ENCODE measurements at places on chromosomes 5 and 9.

DNA sequence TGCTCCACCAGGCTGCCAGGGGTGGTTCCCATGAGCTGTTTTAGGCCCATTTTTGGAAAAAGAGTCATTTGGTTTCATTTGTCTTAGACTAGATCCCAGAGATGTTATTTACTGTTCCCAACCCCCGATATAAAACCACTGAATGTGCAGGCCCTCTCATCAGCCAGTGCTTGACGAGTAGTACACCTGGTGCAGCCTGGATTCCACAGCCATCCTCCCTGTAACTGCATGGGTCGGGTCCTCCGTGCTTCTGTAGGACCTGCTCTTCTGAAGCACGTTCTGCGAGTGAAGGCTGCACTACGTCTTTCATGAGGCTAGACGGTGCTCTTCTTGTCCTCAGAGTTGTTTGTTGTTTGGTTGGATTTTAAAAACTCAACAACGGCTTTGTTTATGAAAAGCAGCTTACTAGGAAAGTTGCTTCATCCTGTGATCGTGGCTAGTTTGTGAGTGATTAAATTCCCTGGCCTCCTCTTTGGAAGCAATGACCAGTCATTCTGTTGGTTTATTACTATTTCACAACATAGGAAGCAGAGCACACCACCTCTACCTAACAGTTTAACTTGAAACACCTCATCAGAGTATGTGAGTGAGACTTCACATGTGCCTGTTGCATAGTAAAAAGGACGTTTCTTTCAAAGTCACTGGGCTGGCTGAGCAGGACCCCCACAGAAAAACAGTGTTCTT, 135.2 kb downstream of the AOPEP start:
- no peak for DNase-seq

DNA sequence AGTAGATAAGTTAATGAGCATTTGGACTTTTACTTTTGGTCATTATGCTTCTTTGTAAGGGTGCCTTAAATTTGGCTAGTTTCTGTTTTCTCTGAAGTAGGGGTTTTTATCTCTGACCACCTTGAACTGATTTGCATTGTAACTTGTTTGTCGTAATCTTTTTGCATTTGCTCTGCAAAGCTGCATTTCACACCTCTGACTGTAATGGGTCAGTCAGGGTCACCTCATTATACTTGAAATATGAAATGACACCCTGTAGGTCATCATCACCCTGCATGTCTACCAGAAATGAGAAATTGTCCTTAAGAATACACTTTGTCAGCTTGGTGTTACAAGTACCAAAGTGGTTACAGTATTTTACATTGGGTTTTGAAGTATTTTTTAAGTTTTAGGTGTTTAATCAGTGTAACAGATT, 74.0 kb downstream of the KCNN2 start:
- no peak for DNase-seq

DNA sequence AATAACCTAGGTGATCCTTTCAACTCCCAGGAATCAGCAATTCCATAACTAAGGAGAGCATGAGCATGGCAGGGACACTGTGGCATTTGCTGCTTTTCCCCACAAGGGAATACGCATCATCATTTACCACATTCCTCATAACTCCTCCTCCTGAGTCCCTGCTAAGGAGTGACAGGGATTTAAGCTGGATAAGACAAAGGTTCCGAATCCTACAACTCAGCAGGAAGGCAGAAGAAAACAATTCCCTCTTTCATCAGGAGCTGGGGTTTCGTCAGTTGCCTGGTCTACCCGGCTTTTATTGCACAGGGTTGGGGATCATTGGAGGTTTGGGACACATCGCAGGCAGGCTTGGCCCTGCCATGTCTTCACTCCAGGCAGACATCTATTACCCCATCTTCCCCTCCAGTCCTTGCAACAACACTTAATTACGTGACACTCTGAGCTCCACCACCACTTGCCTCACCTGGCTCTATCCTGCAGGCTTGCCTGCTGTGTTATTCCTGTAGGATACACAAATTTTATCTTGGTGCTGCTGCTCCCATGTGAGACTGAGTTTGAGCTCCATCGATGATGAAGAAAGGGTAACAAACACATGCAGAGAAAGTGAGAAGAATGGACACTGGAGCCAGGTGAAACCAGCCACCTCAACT, 563.0 kb upstream of the KLF4 start:
- DNase-seq = no peak

GRCh38 chr9:9846557-9846956, 766.2 kb downstream of the PTPRD start:
- DNase-seq = no peak

DNA sequence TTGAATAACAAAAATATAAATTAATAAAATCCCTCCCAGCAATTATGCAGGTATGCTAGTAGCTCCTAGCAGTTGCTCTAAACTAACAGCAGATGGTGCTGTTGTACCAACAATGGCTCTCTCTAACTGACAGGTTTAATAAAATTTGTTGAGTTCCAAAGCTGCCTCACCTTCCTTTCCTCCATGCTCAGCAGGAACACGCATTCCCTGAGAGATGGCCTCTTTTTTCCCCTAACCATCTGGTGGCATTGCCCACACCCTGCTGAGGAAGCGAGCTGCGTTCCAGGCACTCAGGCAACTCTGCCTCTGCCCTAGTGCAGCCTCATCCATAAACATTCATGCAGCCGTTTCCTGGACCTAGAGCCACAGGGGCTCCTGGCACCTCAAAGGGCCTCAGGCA, 106.2 kb downstream of the KLHL3 start:
- peak; percentile 13 for DNase-seq

GRCh38 chr5:31106278-31106677, 87.2 kb upstream of the CDH6 start:
- DNase-seq = no peak

DNA sequence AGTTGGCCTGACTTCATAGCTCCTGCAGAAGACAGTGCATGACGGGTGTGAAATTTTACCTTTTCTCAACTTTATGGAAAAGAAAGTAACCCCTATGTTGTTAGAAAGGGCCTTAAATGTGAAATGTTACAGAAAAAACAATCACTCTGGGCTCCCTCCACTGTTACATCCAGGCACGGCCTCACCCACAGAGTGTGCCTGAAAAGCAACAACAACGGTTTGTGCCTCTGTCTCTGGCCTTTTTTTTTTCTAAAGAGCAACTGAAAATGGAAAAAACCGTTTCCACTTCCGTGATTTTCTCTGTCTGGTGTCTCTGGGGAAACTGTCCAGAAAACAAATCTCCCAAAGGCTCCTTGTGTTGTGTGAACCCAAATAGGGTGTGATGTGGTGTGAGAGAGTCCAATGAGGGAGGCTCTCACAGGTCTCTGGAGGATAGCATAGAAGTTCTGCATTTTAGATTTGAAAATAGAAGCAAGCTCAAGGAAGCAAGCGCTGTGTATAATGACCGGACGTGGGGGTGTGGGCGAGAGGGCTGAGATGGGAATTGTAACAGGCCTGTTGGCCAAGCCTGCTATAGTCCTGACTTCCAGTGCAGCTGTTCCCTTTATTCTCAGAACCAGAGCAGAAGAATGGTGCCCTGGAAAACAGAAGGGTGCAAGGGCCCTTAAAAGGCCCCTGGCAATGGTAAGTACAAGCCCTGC, 221.8 kb upstream of the TUT7 start:
- DNase-seq = no peak

DNA sequence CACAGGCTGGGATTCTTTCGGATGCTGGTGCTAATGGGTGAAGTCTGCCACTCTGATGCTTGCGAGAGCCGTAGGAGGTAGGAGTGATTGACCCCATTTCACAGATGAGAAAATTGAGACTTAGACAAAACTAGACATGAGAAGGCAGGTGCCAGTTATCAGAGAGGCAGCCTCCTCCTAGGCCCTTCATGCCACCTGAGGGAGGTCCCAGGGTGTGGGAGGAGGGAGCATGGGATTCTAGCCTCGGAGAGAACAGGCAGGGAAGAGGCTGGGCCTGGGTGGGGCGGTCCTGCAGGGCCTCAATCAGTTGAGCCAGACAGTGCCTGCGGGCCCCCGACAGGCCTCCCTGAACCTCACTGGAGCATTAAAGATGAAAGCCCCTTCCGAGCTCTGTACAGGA, 112.4 kb downstream of the COL23A1 start:
- no peak for DNase-seq

GRCh38 chr9:121637713-121638220, 13.7 kb upstream of the DAB2IP start:
- DNase-seq = no peak

GRCh38 chr9:112061152-112061740, 113.9 kb downstream of the SUSD1 start:
- DNase-seq = peak; percentile 25

- DNase-seq = no peak
These were observed 38.8 kb upstream of the ANKRD33B start for GRCh38 chr5:10525124-10525495.

DNA sequence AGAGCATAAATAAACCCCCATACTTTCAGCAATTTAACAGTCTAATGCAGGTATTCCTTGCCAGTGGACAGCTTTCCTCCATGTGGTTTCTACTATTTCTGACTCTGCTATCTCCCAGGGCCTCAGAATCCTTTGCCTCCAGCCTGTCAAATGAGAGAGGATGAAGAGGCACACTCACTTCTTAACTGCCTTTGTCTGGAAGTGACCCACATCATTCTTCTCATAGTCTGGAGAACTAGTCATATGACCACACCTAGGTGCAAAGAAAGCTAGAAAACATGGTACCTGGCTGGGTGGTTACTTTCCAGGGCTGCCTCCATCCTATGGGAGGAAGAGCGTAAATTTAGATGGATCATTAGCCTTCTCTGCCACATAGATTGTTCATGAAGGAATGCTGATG, 22.5 kb downstream of the PALM2AKAP2 start:
- no peak for DNase-seq

- no peak for DNase-seq
These were observed 750.9 kb downstream of the MAT2B start for GRCh38 chr5:164256351-164256750.

DNA sequence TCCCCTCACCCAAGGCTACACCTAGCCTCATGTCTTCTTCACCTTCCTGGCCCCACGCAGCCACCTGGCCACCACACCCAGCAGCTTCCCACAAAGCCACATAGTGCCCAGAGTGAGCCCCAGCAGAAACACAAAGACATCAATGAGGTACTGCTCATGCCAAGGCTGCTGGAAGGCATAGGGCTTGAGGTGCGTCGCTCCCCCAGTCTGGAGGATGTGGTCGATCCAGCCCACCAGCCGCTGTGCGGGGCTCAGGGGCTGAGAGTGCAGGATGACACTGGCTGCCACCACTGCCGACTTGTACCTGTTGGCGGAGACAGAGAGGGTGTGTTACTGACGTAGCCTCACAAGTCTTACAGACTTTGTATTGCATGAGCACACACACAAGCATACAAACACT, 15.8 kb upstream of the CAPSL start:
- DNase-seq = no peak

All from stimulated activated CD4-positive, alpha-beta T cell treated with anti-CD3 and anti-CD28 coated beads, Interleukin-4, amount 100 ng/mL, for 24 hours (primary cell).